Occipital lobe (tissue), 3 donors: ENCODE measurements at places on chromosomes 13 and 19. TPM values are rescaled to one million over a fixed set of nuclear protein-coding genes. Genes with fewer than 3 reads are reported as not detected.

CGB3 gene
- not detected for total RNA-seq

FPR1 gene
- total RNA-seq = 6.7 TPM

FFAR3 gene
- not detected for total RNA-seq

ZNF730 gene
- total RNA-seq = 21.5 TPM

LRRC63 gene
- total RNA-seq = 2.0 TPM

SOHLH2 gene
- total RNA-seq = 0.31 TPM

HSPBP1 gene
- total RNA-seq = 23.4 TPM

ANGPTL8 gene
- total RNA-seq = not detected

IGLON5 gene
- 3.0 TPM for total RNA-seq

OR4F17 gene
- total RNA-seq = not detected

NLRP5 gene
- not detected for total RNA-seq
